ENCODE measurements at places on chromosomes 7 and 10.

DNA sequence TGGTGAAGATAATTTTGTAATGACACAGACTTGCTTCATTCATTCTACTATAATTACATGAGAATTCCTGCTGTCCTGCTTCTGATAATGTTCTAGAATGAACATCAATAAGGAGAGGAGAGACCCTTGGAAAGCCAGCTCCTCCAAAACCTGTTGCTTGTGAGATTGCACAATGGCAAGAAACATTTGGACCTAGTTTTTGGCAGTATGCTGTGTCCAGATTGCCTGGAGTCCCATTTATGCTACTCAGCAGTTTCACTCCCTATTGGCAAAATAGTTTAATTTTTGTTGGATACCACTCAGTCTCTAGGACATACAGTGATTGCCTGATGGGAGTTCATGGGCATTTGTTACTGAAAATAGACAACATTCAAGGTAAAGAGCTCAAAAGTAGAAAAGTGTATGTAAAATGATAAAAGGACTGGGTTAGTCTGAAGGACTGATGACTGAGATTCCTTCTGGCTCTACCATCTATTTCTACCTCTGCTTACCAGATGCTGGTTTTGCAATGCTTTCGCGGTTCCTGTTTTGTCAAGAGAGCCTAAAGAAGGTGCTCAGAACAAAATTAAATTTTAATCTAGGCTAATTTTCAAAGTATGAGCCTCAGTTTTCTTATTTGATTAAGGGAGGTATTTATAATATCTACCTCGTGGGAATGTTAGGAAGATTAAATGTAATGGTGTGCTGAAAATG lies 8.0 kb upstream of the ACTR3B start:
- no peak for DNase-seq

DNA sequence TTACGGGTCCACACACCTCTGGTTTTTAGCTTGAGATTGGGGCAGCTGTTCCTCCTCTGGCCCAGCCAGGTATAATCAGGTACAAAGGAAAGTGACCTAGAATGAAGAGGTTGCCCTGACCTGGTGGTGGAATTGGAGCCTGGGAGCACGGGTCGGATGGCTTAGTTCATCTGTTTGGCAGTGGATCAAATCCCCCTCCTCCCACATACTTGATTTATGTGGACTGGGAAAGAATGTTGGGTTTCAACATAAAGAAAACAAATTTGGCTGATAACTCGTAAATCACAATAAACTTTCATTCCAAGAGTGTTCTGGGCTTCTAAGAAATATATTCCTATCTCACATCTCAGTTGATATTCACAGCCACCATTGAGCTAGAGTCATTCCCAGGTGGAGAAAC lies 186.8 kb downstream of the CUX1 start:
- DNase-seq: no peak

DNA sequence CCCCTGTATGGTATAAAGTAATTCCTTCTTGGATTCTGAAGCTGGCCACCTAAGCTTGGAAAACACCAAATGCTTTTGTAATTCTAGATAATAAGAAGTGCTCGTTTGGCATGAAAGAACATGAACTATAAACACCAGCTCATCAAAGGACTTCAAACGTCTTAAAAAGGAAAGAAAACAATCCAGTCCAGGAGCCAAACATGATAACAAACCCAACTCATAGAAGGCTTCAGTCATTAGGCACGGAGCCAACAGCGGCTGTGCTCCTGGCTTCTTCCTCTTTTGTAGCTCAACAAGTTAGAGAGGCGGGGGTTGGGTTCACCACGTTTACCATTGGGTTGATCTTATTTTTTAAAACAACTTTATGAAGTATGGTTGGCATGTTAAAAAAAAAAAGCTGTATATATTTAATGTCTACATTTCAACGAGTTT lies 56.4 kb upstream of the ECHDC3 start:
- peak; percentile 20 for DNase-seq

DNA sequence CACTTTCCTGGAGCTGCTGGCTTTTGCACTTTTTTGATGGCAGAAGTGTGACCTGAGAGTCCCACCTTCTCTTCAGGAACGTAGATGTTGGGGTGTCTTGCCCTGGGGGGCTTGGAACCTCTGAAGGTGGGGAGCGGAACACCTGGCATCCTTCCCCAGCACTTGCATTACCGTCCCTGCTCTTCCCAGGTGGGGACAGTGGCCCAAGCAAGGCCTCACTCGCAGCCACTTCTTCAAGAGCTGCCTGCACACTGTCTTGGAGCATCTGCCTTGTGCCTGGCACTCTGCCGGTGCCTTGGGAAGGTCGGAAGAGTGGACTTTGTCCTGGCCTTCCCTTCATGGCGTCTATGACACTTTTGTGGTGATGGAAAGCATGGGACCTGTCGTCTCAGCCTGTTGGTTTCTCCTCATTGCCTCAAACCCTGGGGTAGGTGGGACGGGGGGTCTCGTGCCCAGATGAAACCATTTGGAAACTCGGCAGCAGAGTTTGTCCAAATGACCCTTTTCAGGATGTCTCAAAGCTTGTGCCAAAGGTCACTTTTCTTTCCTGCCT lies 31.1 kb downstream of the PFKFB3 start:
- DNase-seq: no peak

GRCh38 chr7:126803060-126803665 lies 449.6 kb downstream of the GRM8 start:
- peak; percentile 72 for DNase-seq

- DNase-seq: peak; percentile 6
Measured at GRCh38 chr10:85645053-85645452, 721.5 kb downstream of the GRID1 start.

DNA sequence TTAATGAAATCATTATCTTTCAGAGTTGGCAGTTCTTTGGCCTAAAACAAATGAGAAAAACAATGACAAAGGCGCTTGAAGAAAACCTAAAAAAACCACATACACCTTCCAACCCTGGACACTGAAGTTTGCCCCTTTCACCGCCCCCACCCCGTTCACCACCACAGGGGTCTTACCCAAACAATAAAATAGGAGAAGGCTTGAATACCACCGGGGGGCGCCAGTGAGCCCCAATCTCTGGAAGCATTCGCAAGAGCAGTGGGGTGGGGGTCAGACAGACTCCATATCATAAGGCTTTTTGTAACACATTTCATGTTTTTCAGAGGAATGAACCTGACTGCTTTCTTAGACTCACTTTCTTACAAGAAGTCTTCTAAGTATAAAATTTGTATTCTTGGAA lies 163.6 kb downstream of the PIP4K2A start:
- peak; percentile 8 for DNase-seq

GRCh38 chr10:78341953-78342614 lies 308.4 kb downstream of the RPS24 start:
- no peak for DNase-seq

DNA sequence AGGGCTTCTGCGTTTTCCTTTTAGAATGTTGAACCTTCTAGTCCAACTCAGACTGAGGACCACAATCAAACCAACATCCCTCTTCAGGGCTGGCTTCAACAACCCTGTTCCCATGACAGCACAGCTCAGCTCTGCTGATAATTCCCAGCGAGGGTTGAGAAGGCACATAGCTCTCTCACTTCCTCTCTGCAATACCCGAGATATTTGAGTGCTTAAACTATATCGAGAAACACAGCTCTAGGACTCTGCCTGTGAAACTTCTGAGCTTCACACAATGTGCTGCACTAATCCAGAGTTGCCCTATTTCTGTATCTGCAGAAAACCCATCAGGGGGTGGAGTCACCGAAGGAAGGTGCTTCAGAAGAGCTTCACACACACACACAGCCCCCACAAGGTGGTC lies 1.6 kb upstream of the ADARB2 start:
- no peak for DNase-seq

DNA sequence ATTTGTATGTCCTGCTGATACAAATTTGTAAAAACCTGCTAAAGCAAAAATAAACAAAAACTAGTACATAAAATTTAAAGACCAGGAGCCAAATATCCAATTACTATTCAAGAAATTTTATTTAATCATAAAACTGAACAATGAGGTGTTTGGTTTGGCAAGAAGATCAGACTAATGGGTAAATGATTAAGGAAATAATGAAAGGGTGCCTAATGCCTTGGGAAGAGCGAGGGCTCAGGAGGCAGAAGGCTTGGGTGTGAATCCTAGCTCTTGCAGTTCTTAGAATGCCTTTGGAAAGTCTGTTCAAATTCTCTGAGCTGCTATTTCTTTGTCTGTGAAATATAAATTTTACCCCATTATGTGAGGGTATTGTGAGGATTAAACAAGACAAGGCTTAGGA lies 32.4 kb downstream of the NAPEPLD start:
- no peak for DNase-seq

DNA sequence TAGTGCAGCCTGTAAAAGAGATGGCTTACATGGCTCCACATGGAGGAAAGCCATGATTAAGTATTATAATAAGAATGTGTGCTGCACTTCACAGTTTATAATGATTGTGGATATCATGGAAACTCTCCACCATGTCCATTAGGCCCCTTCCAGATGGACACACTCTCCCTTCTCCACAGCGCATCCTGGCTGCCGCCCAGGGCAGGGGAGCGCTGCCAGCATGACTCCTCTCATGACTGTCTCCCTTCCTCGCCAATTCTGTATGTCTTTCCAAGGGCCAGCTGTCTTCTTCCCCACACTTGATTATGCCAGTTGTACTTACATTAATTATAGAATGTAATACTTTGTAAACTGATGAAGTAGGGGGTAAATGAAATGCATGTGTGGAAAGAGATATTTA lies 259.3 kb upstream of the TMEM72 start:
- DNase-seq: peak; percentile 14

DNA sequence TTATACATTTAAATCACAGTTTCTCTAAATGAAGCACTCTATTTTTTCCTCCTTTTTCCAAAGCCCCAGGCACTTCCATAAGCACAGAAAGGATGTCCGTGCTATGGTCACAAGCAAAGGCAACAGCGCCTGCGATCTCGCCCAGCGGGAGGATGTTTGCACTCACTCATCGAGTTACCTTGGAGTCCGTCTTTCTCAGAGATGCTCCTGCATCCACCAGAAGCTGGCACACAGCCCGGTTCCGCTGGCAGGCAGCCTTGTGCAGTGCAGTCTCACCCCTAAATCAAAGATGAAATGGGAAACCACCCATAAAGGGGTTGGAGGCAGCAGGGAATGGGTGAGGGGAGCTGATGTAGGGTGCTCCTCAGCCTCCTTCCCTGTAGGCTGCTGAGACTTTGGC lies 51.9 kb upstream of the PTN start:
- peak; percentile 96 for DNase-seq

DNA sequence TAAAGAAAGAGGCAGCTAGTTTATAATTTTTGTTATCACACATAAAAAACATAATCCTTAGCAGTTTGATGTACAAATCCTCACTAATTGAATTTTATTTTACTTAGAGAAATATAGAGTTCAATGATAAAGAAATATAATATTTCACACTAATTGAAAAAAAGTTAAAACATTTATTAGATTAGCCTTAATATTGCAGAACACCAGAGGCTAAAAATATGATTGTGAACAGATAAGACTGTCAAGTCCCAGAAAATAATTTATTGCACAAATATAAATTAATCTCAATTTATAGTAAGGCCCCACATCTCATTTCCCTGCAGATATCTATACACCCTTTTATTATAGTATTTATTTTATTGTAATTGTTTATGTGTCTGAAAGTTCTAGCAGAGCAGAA lies 690.8 kb upstream of the PHF14 start:
- no peak for DNase-seq

- no peak for DNase-seq
Measured at GRCh38 chr7:139180700-139181311, 50.2 kb upstream of the UBN2 start.

DNA sequence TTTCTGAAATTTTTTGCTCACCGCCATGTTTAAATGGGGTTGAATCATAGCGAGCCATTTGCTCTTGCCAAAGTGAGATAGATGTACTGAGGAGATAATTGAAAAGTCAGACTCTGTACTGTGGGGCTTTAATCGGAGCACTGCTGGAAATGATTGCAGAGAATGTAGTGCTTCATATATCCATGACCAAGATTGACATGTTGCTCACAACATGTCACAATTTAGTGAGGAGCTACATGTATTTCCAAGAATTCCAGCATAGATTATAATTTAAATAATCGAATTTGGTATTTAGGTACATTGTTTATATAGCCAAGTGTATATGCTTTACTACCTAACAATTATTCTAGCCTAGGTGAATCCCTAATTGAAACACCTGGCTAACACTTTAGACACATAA lies 66.5 kb downstream of the PODXL start:
- DNase-seq: no peak

- peak; percentile 72 for DNase-seq
Measured at GRCh38 chr10:11424456-11425295, 186.8 kb downstream of the USP6NL start.

DNA sequence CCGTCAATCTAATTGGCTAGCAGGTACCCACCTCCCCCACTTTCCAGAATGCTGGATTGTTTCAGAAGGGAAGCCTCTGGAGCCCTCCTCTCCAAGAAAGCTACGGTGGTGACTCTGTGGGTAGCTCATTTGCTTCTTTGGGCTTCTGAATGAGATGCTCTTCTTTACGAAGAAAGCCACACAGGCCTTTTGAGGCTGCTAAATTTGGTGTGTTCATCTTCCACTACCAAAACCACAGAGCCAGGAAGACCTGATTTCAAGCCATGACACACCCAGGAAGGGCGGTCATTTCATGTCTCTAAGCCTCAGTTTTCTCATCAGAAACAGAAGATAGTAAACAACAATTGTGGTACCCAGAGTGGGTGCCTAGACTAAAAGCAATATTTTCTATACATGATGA lies 901.2 kb downstream of the KCNMA1 start:
- DNase-seq: no peak

GRCh38 chr10:91171485-91171884 lies 49.0 kb upstream of the PCGF5 start:
- DNase-seq: no peak

DNA sequence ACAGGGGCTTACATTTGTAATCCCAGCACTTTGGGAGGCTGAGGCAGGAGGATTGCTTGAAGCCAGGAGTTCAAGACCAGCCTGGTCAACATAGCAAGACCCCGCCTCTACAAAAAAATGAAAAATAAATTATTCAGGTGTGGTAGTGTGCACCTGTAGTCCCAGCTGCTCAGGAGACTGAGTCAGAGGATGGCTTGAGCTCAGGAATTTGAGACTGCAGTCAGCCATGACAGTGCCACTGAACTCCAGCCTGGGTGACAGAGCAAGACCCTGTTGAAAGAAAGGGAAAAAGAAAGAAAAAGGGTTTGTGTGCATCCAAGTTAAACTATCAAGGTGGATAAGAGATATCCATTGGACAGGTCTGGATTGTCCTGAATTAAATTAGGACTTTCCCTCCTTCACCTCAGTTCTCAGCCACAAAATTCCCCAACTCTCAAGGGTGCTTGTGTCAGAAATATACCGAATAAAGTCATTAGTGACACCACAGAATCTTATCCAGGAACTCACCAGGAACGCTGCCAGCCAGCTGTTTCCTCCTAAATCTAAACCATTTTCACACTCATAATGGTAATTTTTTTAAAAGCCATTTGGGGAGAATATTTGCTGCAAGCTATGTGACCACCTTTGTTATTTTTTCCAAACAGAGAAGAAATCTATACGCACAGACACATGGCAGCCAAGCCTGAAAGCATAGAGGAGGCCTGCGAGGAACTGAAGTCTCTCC lies 12.0 kb downstream of the AFAP1L2 start:
- no peak for DNase-seq

- DNase-seq: no peak
Measured at GRCh38 chr10:104033401-104033930, 52.2 kb downstream of the COL17A1 start.

- DNase-seq: no peak
Measured at GRCh38 chr7:226281-226895, 34.0 kb downstream of the FAM20C start.

Data from NCI-H1092 treated with DMSO at 0.1 percent for 48 hours (cell line).